Gastrocnemius medialis (tissue), 4 donors: ENCODE measurements at places on chromosomes 16 and 17. TPM values are rescaled to one million over a fixed set of nuclear protein-coding genes. Genes with fewer than 3 reads are reported as not detected.

MTHFSD gene
- total RNA-seq, result 16.4 TPM

CD79B gene
- total RNA-seq, result 4.2 TPM

LRRC37A gene
- total RNA-seq, result 0.29 TPM

ZNF594 gene
- 1.1 TPM for total RNA-seq

TMIGD1 gene
- total RNA-seq, result not detected

TAT gene
- not detected for total RNA-seq

HID1 gene
- 3.0 TPM for total RNA-seq

LPO gene
- total RNA-seq, result not detected

HSD11B2 gene
- 2.3 TPM for total RNA-seq

CA5A gene
- total RNA-seq, result not detected
